ENCODE measurements at places on chromosomes 12 and 14.

DNA sequence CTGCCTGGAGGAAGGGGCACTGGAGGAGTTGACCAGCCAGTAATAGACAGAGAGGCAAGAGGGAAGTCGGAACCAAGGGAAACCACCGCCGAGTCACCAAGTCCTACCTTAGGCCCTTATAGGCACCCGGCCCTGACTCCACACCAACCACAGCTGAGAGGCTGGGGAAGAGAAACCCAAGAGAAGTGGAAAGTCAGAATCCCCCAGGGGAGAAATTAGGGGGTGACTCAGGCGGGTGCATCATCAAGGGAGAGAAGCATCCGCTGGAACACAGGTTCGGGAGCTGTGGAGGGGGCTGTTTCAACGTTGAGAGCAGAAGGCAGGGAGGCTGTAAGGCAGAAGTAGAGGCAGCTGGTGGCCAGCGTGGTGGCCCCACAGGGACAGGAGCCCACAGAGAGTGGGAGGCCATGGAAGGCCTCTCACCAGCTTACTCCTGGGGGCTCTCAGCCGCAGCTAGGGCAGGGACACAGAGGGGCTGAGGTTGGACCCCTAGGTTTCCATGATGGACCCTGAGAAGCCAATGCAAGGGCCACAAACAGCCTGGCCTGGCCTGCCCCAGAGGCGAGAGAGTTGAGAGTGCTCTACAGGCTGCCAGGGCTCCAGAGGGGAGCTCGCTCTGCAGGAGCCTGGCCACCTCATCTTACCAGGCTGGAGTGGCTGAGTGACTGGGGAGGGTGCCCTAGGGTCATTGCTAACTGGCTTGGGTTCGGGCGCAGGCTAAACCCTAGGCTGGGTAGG is 1.4 kb upstream of the TRMT61A start:
- DNase-seq: no peak

- DNase-seq: no peak
Measured at GRCh38 chr12:120939523-120939922, 35.4 kb upstream of the SPPL3 start.

- no peak for DNase-seq
Measured at GRCh38 chr12:128819293-128820144, 4.2 kb downstream of the SLC15A4 start.

GRCh38 chr12:80625051-80625450 is 82.4 kb upstream of the MYF6 start:
- no peak for DNase-seq
